H1 (cell line): ENCODE measurements at places on chromosomes 3 and 15. TPM values are rescaled to one million over a fixed set of nuclear protein-coding genes. Genes with fewer than 3 reads are reported as not detected.

Gene ASB14
- not detected in 2 replicates for total RNA-seq

DNA sequence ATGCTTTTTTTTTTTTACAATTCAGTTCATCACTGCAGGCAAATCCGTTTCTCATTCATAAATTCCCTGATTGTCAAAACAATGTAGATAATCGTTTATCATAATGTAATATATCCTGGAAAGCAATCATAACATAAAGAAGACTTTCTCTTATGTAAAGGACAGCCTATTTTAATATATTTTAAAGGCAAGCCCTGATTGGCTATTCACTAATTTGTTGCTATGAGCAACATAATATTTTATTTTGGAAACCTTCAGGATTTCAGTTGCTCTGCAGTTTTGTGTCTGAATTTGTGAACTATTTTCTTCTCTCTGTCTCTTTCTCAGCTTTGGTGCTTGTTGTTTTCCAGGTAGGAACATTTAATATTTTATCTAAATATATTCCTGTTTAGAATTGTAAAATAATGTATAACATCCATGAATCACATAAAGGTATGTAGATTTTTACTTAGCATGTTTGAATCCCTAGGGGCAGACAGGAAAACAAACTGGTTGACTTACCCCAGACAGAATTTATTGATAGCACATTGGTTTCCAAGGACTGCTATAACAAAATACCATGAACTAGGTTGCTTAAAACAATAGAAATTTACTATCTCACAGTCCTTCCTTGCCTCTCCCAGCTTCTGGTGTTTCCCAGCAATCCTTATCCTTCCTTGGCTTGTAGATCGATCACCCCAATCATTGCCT, 253.5 kb downstream of the CDIN1 start:
- H3K4me1 ChIP-seq = no peaks in the 10 kb centered on the region
- DNase-seq = no peak
- H3K4me3 ChIP-seq = no peak overlapping the region

- H3K4me3 ChIP-seq = no peak overlapping the region
- no peak overlapping the region for H3K27ac ChIP-seq
- no peaks in the 10 kb centered on the region for H3K36me3 ChIP-seq
- H3K27me3 ChIP-seq = no peaks in the 10 kb centered on the region
- H3K4me1 ChIP-seq = no peaks in the 10 kb centered on the region
Measured at GRCh38 chr15:100734586-100734985, 132.2 kb downstream of the ASB7 start.

Gene EXD1
- 0.54 TPM in 1 of 2 replicates, not detected in the other for total RNA-seq

DNA sequence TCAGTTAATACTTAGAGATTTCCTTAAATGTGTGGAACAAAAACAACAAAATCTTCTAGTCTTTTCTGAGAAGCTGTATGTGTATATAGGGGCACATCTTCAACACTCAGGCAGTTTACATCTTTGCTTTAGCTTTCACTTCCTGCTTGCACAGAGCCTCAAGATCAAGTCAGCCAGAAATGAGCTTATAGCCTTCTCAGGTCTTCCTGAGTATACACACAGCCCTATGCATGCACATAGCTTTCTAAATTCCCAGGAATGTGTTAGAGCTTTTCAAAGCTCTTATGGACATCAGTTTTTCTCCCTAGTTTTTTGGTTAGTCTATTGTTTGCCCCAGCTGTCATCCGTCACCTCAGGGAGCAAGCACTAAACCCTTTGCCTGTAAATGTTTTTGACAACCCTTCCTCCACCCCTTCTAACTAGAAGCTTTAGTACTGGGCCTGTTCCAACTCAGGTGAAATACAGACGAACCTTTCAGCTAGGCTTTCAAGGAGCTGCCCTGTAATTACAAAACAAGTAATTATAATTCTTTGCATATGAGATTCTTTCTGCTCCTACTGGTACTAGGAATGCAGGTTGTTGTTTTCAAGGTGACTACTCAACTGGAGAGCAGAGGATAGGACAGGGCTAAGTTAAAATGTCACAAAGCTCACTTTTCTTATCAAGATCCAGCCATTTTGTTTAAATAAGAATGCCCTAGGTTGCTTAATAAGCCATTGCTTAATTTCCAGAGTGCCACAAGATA, 22.6 kb upstream of the MTMR10 start:
- peaks cover 9% of the 10 kb centered on the region for H3K4me1 ChIP-seq
- H3K4me3 ChIP-seq = no peak overlapping the region
- no peak overlapping the region for H3K27ac ChIP-seq
- no peaks in the 10 kb centered on the region for H3K36me3 ChIP-seq

DNA sequence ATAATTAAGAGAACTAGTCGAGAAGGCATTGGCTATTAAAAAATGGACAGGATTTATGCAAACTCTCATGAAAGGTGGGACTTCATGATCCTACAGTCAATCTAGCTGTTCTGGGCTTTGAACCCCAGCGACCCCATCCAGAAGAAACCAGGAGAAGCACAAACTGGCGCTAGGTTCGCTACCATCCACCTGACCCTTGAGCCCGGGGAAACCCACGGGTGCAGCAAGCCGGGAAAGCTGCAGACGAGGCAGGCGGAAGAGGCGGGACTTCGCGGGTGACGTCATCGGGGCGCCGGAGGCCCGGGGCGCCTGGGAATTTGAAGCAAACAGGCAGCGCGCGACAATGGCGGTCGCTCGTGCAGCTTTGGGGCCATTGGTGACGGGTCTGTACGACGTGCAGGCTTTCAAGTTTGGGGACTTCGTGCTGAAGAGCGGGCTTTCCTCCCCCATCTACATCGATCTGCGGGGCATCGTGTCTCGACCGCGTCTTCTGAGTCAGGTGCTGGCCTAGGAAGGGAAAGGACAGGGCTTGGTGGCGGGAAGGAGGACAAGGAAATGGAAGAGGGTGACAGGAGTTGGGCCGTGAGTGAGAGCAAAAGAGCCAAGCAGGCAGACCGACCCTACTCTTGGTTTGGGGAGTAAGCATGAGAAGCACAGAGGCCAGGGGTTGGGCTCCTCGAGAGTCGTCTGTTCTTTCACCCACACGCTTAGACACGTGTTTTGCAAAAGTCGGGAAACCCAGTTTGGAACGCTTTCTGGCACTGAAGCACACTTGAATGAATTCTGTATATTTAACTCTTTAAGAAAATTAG, at the start of gene UMPS:
UMPS (plus strand) TSS at position 324 of the 812 bp plus-strand sequence; CDS start at position 344, 20 bp downstream.
- H3K27ac ChIP-seq = peak within 1 kb of the TSS; percentile 95
- H3K4me3 ChIP-seq = peak within 1 kb of the TSS; percentile 90
- DNase-seq = peak; percentile 90
